Activated naive CD4-positive, alpha-beta T cell treated with anti-CD3 and anti-CD28 coated beads for 36 hours (primary cell): ENCODE measurements at places on chromosomes 5 and 9.

GRCh38 chr5:133970325-133970909 is 2.0 kb upstream of the C5orf15 start:
- no peak for DNase-seq

GRCh38 chr5:38925154-38925925 is 79.5 kb downstream of the OSMR start:
- DNase-seq, result no peak

DNA sequence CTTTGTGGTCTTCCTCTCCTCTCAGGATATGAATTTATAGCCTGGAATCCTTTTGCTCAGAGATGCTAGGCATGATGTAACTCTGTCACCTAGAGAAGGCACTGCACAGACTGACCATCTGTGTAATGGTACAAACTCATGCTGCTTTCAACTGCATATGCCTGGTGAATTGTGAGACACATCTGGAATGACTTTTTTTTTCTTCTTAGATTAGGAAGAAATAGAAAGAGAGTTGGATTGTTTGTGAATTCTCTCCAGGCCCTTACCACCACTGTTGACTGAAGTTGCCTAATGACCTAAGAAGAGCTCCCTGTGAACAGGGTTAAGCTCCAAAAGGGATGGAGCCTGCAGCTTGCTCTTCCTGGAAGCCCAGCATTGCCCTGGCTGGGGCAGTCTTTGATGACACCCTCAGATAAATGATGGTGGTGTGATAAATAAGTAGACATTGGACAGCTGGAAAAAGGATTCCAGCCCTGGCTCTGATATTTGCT is 47.8 kb upstream of the TRIM32 start:
- no peak for DNase-seq

DNA sequence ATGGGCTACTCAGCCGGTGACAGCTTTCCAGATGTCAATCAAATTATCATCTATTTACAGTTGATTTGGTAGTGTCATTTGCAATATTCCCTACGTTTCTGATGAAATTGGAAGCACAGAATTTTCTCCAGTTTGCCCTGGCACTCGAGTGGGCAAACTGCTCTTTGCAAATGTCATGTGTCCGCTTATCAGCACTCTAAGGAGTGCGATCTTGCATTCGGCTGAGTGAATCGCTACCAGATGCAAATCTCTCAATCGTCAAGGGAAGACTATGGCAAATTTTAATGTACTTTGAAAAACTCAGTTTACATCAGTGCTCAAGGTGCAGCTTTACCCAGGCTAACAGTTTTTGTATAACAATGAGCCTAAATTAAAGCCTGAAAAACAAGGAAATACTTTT is 66.8 kb downstream of the BNC2 start:
- no peak for DNase-seq

- peak; percentile 66 for DNase-seq
Observed at GRCh38 chr5:108747774-108748400, at the start of gene FER. FER (plus strand) TSS chr5:108747897; CDS start chr5:108798183, 50,286 bp downstream.

DNA sequence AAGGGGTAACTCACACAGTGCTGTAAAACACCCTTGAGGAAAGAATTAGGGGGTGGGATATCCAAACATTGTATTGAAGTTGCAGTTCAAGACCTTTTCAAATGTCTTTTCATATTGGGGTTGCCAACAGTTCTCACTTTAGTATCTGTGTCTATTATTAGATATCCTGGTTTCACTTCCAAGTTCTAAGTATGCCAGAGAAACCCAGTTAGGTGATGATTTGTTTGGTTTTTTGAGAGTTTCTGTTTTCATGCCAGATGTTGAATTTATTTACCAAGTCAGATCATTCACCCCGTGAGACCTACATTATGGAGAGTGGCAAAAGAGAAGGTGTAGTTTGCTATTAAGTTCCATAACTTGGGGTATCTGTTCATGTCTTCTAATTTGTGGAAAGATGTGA is 64.5 kb downstream of the C9orf152 start:
- DNase-seq, result no peak

- no peak for DNase-seq
Observed at GRCh38 chr9:87337335-87338087, 160.2 kb upstream of the DAPK1 start.

GRCh38 chr5:139138109-139138508 is 60.1 kb downstream of the SIL1 start:
- no peak for DNase-seq

DNA sequence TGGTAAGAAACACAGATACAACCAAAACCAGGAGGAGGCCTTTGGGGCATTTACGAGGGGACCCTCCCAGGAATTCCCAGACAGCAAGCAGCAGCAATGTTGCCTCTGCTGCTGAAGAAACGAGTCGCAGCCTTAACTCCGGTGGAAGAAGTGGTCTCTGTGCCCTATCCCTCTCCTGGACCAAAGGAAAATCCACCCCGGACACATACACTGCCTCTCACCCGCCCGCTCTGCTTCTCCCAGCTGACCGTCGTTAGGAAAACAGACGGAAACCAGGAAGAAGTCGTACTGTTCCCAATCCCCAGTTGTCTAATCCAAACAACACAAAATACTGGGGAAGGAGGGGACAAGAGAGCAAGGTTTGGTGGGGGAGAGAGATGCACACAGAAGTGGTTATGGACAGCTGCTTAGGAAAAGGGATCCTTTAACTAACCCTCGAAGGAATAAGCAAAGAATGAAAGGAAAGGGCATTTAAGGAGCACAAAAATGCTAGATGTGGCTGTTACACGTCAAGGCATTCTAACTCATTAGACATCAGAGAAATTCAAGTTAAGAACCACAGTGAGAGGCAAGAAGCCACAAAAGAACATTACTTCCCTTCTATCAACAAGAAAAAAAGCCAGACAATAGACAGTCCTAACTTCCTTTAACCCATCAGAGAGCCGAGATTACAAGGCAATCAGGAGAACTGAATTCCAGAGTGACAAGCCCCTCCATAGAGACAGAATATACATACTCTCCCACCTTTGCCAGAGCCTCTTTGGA is 71.9 kb downstream of the ACTL7B start:
- DNase-seq, result no peak

- DNase-seq, result no peak
Observed at GRCh38 chr9:22425551-22425950, 21.1 kb upstream of the DMRTA1 start.

GRCh38 chr5:180607861-180608571 is 16.7 kb upstream of the SCGB3A1 start:
- DNase-seq, result no peak

DNA sequence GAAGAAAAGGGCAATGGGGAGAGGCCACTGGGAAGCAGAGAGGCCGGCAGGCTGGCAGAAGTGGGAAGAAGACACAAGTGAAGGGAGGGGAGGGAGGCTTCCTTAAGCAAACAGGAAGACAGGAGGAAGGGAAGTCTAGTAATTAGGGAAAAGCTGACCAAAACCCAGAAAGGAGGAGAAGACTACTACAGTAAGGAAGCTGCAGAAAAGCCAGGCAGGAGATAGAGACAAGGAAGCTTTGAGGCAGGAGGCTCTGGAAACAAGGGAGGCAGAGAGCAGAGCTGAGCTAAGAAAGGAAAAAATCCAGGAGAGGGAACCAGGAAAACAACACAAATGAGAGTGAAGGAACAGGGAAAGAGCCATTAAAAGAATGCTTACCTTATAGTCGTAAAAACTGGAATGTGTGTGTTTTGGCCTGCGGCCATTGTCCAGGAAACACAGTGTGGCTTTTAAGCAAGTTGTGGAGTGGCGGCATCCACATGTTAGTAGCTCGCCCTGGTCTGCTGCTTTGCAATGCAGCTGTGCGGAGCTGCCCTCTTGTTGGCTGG is 317.1 kb upstream of the CLINT1 start:
- no peak for DNase-seq

DNA sequence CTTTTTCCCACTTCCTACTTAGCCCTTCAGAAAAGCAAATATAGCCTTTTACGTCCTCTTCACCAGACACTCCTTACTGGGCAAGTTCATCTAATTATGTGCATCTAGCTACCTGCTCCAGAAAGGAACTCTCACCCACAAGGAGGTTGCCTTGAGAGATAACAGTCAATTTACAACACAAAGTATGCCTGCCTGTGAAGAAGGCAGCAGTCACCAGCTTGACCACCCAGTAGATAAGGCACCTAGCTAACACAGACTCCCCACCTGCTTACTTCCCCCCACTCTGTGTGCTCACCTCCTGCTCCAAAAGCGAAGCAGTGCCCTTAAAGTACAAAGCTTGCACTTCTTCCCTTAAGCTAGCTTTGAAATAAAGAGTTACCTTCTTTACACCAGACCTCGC is 111.7 kb upstream of the MRPS30 start:
- no peak for DNase-seq

- no peak for DNase-seq
Observed at GRCh38 chr9:95970317-95970716, 94.8 kb downstream of the ERCC6L2 start.

DNA sequence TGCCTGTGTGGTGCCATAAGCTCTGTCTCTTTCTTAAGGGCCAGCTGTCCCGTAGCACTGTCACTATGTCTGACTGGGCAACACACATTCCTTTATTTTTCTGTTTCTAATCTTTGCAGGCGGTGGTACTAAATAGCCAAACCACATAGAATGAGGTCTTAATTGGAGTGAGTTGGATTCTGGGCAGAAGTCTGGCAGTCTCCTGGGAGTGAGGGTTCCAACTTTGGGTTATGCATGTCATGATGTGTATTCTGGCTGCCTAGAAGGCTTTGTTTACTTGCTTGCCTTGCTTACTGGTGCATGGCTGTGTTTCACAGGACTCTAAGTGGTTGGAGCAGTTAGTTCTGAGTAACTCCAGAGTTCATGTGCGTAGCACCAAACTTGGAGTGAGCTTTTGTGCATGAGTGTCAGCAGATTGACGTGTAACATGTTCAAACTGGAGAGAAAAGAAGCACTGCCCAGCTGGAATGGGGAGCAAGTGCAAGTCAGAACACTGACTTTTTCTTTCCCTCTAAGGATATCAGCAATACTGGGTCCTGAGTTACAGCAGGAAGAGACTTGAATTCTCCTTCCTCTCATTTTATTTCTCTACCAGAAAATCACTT is 185.8 kb downstream of the PCSK1 start:
- no peak for DNase-seq

GRCh38 chr5:87541033-87541432 is 128.3 kb upstream of the CCNH start:
- DNase-seq, result no peak

GRCh38 chr9:25602400-25603044 is 75.7 kb downstream of the TUSC1 start:
- DNase-seq, result no peak

GRCh38 chr5:7446913-7447312 is 51.0 kb downstream of the ADCY2 start:
- no peak for DNase-seq

DNA sequence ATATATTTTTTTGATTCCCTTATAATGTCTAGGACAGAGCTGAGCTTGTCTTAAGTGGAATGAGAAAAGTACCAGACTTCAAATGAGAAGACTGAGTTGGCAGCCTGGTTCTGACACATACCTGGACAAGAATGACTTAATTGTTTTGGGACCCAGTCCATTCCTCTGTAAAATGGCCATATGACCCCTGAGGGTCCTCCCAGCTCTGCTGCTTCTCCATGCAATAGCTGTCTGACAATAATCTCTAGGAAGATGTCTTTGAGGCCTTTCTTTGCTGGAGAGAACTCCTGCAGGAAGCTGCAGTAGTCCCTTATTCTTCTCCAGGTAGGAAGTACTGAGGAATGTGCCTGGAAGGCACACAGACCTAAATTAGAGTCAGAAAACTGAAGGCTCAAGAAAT is 55.9 kb upstream of the SLIT3 start:
- DNase-seq, result no peak

GRCh38 chr5:34691326-34691725 is 35.2 kb downstream of the RAI14 start:
- no peak for DNase-seq

DNA sequence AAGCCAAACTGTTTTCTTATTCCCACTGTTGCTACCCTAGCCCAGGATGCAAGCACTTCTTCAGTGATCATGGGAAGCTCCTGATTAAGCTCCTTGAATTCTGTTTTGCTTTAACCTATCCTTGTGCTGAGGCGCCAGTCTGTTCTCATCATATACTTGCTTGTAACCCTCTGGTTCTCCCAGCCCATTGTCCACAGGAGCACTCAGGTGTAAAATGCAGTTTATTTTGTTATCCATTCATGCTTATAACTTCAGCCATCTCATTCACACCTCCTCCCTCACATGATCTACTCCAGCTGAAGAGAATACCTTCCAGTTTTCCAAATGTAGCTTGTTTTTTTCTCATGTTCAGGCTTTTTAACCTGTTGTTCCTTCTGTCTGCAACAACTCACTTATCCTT is 402.1 kb upstream of the BRINP1 start:
- DNase-seq, result no peak

- DNase-seq, result no peak
Observed at GRCh38 chr9:92342825-92343488, 17.2 kb downstream of the CENPP start.

- DNase-seq, result no peak
Observed at GRCh38 chr9:31715250-31715649, 669.2 kb upstream of the ACO1 start.

DNA sequence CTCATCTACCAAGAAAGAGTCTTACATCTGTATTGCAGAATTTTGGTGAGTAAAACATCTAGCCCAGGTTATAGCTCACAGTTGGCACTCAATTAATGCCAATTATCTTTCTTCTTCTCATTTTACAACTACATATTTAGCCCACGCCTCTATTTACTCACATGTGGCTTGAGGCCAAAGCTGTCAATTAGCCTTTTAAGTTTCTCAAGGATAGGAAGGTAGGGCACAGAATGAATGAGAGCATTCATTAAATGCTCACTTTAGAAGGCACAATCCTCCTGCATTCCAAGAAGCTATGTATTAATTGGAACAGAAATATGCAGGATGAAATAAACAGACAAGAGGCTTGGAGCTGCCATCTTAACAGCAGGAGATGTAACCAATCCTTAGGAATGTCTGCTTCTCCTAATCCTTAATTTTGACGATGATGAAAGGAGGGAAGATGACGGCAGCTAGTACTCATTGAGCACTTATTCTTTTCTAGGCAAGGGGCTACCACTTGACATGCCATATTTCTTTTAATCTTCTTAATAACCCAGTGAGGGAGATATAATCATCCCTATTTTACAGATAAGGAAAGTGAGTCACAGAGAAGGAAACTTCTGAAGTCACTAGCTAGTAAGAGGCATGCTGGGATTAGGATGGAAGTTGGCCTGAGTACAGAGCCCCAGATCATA is 30.8 kb upstream of the PANK3 start:
- no peak for DNase-seq

GRCh38 chr9:69760278-69760610 is 433 bp upstream of the PTAR1 start:
- DNase-seq, result no peak
